SHP77 (cell line): ENCODE measurements at places on chromosomes 2 and 18.

DNA sequence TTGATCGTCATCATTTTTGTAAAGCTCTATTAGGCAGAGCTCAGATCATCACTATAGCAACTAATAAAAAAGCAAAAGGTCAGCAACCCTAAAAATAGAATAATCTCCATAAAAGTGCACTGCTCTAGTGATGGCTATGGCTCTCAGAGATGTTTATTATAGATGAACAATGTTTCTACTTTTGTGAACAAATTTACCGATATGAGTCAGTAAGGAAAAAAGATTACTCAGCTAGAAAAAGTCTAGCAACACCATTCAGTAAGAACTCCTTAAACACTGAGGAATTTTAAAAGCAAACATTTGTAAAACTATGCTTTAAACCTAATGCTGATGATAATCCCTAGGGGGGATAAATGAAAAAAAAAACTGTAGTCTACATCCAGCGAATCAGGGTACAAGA, 69.6 kb downstream of the ACVR1C start:
- no peak for DNase-seq

DNA sequence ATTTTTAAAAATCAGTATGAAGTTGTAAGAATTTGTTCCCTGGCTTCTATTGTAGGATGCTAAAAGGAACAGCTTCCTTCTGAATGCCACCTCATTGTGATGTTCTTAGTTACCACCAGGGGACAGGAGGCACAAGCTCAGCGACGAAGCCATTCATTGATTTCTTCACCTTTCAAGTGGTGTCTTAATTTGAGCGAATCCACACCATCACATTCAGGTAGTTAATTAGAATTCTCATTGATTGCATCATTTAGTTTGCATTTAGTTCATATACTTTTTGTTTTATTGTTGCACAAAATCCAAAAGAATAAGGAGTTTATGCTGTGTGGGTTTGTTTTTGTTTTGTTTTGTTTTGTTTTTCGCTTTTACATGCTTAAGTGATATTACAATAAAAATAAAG, 23.1 kb downstream of the CYP27C1 start:
- DNase-seq = peak; percentile 49

DNA sequence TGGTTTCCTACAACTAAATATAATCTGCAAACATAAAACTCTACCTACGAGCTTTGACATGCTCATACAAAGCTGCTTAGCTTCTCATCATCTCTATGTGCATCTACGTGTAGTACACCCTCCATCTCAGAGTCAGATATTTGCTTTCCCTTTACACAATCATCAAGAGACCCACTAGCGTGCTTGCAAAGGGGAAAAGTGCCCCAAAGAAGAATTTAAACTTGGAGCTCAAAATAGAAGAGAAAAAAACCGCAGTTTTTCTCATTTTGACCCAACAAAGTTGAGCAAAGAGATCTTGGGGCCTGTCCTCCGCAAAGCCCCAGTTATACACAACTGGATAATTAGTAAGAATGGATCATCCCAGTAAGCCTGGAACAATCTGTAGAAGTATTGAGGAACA, 104.1 kb downstream of the PAX3 start:
- DNase-seq = no peak

GRCh38 chr2:172377408-172377807, 50.0 kb upstream of the ITGA6 start:
- no peak for DNase-seq

GRCh38 chr2:104701411-104701911, 152.5 kb upstream of the POU3F3 start:
- no peak for DNase-seq

DNA sequence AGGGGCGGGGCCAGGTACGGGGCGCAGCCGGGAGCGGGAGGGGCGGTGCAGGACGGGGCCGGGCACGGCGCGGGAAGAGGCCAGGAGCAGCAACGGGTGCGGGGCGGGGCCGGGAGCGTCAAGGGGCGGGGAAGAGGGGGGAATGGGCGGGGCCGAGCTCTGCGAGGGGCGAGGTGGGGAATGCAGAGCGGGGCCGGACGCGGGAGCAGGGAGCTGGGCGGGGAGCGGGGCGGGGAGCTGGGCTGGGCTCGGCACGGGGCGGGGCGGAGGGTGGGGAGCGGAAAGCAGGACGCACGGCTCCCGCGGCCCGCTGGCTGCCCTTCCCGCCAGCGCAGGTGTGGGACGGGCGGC, at the start of gene IMPA2:
Gene IMPA2 (plus strand): TSS at position 316 of the 351 bp plus-strand sequence. CDS start 163 bp downstream, outside the sequence.
- no peak for DNase-seq

- no peak for DNase-seq
These were observed 83.8 kb upstream of the ST6GAL2 start for GRCh38 chr2:106969777-106970176.

DNA sequence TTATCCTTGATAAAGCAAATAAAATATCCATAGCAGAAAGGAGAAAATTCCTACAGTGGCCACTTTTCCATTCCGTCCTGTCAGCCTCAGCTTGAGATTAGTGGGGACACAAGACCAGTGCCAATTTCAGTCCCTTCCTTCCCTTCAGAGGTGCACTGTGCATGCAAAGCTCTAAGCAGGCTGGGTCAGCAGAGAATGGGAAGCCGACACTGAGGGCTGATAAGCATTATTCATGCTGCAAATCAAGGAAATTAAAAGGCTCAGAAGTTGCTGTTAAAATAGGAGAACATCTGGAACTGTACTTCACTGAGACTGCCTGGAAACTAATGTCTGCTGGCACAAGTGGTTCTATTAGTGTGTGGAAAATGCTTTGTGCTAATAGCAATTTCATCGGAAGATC, 534.3 kb downstream of the ADCYAP1 start:
- DNase-seq = no peak

GRCh38 chr2:32882816-32883810, 63.6 kb upstream of the LTBP1 start:
- DNase-seq = no peak

DNA sequence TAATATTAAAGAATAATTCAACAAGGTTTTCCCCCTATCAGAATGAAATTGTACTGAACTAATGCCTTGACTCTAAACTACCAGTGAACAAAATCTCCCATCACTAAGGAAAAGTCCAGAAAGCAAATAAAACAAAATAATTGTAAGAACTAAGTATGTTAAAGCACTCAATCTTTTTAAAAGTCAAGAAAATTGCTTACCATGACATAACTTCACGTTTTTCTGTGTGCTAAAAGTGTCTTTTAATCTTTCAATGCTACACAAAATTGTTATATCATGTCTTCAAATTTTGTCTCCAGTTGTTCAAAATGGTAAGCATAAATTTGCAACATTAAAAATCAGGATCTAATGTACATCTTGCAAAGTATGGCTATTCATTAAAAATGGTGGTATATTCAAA, 156.1 kb downstream of the BAZ2B start:
- DNase-seq = no peak

DNA sequence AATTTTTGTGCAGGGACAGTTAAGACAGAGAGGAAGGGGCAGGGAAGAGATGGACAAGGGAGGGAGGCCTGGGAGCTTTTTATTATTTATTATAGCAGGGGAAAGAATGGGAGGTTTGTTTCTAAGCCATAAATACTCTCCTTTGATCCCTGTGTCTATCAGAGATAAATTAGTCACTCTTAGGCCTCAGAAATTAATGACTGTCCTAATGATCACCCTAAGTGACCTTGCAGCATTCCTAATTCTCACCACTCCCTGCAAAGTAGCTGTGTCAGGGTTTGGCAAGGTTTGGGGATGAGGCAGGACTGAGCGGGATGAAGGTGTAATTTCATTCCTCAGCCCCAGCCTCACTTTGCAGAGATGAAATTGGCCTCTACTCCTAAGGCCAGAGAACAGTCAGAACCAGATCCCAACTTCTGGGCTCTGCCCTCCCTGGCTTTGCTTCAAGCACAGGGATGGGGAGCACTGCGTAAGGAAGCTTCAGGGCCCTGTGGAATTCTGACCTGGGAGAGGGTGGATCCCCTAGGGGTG, 95.0 kb downstream of the TMEM17 start:
- no peak for DNase-seq

DNA sequence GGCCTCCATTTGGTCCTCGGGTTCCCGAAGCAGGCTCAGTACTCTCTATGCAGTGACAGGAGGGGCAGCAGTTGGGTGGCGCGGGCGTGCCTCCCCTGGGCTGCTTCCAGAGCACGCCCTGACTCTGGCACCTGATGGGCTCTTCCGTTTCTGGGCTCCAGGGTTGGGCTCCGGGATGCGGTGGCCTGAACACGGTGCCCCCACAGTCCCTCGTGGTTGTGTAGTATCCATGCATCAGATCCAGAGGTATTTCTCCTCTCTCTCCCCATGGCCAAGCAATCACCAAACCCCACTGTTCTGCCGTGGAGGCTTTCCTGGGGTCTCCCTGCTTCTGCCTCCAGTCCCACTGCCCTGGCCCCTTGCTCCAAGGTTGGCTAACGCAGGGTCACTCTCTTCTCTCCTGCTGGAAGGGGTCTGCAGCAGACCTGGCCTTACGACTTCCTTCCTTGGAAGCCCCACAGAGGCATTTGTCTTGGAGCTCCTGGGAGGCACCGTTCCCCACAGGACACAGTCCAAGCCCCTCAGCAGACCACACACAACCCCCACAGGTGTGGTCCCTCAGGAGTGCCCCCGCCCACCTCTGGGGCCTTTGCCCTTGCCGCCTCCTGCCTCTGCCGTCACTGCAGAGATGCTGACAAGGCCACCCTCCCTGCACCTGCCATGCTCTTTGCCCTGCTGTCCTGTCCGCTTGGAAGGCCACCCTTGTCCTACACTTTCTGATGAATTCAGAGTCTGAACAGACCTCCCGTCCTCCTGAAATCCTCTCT, 136.6 kb upstream of the ASB18 start:
- no peak for DNase-seq

- DNase-seq = no peak
These were observed 155.1 kb downstream of the GLI2 start for GRCh38 chr2:120890566-120891360.

DNA sequence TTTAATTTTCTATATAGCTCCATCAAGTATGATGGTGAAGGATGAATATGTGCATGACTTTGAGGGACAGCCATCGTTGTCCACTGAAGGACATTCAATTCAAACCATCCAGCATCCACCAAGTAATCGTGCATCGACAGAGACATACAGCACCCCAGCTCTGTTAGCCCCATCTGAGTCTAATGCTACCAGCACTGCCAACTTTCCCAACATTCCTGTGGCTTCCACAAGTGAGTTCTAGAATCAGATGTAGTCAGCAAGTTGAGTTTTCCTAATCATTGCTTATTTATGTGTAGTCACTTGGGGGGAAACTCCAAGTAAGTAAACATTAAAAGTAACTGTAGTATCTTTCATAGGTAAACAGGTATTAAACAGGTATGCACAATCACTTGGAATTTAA, 24.8 kb downstream of the SMAD4 start:
- DNase-seq = no peak

DNA sequence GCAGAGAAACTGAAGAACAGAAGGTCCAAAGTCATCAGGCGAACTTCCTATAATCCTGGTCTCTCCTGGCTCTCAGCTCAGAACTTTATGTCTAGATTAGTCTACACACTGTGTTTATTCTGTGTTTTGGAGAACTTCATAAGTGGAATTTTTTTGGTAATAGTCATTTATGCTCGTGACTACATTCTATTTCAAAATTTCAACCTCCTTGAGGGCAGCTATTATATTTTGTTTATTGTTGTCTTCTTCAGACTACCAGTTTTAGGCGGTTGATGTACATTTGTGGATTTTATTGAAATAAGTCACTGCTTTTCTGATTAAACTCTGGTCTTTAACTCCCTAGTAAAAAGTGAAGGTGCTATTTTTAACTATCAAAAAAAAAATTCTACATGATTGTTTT, 816.6 kb downstream of the SATB2 start:
- no peak for DNase-seq

DNA sequence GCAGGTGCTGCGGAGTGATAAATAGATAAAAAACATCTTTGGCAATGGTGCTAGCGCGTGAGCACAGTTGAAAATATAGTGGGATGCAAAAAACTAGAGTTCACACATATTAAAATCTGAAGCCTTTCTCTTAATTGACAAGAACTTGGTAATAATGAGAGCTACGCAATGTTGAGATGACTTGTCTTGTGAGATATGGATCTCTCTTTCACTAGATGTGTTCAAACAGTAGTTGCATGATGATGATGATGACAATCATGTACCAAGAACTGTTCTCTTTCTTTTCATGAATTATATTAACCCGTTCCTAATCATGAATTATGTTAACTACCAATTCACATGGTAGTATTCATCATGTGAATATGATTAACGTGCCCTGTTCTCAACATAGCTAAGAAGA, 81.1 kb downstream of the DYNAP start:
- no peak for DNase-seq

GRCh38 chr2:86566158-86566820, 3.0 kb upstream of the CHMP3 start:
- DNase-seq = no peak

DNA sequence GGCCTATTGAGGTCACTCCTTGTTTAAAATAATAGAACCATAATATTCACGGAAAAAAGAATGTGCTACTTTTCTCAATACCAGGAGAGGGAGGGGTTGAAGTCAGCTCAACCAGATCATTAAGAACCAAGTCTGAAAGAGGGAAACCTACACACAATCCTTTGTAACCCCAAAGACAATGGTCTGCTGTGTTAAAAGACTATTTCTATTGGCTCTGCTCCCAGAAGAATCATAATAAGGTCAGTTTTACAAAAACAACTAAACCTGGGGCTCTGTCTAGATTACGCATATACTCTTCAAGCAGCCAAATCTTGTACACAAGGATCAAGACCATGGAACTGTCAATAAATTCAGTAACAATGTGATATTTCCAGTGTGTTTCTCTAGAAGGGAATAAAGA, 177.2 kb upstream of the CRIM1 start:
- no peak for DNase-seq

DNA sequence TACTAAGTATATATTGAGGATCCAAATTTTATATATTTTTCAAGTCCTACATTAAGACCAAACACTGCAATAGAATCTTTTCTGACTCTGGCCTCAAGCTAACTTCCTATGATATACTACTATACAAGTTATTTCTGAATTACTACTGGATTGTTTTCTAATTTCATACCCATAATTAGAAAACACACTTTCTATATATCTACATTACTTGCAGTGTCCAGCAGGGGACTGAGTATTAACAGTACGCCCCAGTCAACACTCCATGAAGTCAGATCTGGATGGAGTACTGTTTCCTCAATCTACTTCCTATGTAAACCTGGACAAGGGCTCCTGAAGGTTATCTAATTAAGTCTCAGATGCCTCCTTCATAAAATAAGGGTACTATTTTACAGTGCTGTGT, 26.5 kb downstream of the RMP24 start:
- DNase-seq = no peak

DNA sequence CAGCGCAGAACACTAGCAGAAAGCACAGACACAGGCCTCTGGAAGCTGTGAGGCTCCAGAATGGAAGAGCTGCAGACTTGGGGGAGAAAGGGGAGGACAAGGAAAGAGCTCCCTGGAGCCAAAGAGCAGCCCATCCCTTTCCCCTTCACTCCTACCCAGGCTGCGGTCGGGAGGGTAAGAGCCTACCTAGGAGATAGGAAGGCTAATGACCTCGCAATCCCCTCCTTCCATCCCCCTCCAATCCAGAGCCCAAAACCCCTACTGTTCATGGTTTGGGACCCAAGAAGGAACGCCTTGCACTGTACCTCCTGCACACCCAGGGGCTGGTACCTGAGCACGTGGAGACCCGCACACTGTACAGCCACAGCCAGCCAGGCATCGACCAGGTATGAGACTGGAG, 39.8 kb downstream of the LMAN2L start:
- DNase-seq = no peak

GRCh38 chr18:70463085-70463484, 174.2 kb downstream of the SOCS6 start:
- DNase-seq = no peak
